Activated CD4-positive, alpha-beta memory T cell treated with anti-CD3 and anti-CD28 coated beads for 36 hours (primary cell): ENCODE measurements at places on chromosomes 4 and X. TPM values are rescaled to one million over a fixed set of nuclear protein-coding genes. Genes with fewer than 3 reads are reported as not detected.

The PPP1R3F gene
- total RNA-seq, result 8.1 TPM

The MID1 gene
- total RNA-seq, result 0.27 TPM

The NFKB1 gene
- 122 TPM for total RNA-seq

The SLC7A11 gene
- total RNA-seq, result 3.4 TPM

GRCh38 chrX:153774576-153775292 lies 6.1 kb upstream of the SRPK3 start:
- H3K36me3 ChIP-seq, result no peaks in the 10 kb centered on the region
- peaks cover 2% of the 10 kb centered on the region for H3K27me3 ChIP-seq
- DNase-seq, result no peak

GRCh38 chr4:661881-662761 lies 12.0 kb downstream of the ATP5ME start:
- peaks cover 5% of the 10 kb centered on the region for H3K36me3 ChIP-seq
- H3K4me1 ChIP-seq, result peaks cover 12% of the 10 kb centered on the region
- no peak overlapping the region for H3K27ac ChIP-seq
- H3K4me3 ChIP-seq, result peak overlapping the region; percentile 74
- no peaks in the 10 kb centered on the region for H3K27me3 ChIP-seq
- DNase-seq, result no peak

DNA sequence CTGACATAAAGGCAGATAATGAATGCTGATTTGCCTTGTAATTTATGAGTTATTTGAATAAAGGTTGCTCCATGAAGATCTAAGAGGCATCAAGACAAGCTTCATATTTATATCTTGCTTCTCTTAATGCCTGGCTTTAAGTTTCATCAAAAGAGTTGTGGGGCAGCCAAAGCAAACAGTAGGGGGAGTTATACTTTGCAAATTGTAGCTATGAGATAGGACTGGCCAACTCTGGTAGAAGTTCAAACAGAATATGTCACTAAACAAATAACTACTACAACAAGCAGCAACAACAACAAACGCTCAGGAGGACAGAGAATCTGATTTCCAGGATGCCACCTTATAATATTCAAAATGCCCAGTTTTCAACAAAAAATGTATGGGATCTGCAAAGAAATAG lies 69.1 kb upstream of the PLAC1 start:
- H3K4me1 ChIP-seq, result no peaks in the 10 kb centered on the region
- H3K4me3 ChIP-seq, result no peak overlapping the region
- H3K27me3 ChIP-seq, result no peaks in the 10 kb centered on the region

DNA sequence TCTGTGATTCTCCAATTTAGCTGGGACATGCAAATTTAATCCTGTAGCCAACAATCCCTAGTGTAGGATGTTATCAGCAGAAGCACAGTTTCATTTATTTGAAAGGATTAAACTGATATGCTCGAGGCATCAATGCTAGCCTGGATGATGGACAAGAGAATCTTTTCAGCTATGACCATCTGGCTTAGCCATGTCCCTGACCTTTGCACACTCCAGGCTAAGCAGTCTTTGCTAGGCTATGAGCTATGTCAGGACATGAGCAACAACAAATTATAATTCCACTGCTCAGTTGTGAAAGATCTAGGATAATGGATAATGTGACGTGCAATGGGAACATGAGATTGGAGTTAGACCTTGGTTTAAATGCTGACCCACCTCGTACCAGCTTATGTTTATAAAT lies 32.0 kb downstream of the NPY1R start:
- no peaks in the 10 kb centered on the region for H3K4me1 ChIP-seq
- H3K36me3 ChIP-seq, result no peaks in the 10 kb centered on the region
- H3K27ac ChIP-seq, result no peak overlapping the region
- no peak for DNase-seq
- no peaks in the 10 kb centered on the region for H3K27me3 ChIP-seq

The HELT gene
- not detected for total RNA-seq

The BANK1 gene
- total RNA-seq, result not detected

GRCh38 chrX:74490247-74490646 lies 69.0 kb downstream of the SLC16A2 start:
- no peaks in the 10 kb centered on the region for H3K36me3 ChIP-seq
- H3K27me3 ChIP-seq, result no peaks in the 10 kb centered on the region
- no peak overlapping the region for H3K4me3 ChIP-seq
- H3K4me1 ChIP-seq, result no peaks in the 10 kb centered on the region
- H3K27ac ChIP-seq, result no peak overlapping the region
- no peak for DNase-seq

DNA sequence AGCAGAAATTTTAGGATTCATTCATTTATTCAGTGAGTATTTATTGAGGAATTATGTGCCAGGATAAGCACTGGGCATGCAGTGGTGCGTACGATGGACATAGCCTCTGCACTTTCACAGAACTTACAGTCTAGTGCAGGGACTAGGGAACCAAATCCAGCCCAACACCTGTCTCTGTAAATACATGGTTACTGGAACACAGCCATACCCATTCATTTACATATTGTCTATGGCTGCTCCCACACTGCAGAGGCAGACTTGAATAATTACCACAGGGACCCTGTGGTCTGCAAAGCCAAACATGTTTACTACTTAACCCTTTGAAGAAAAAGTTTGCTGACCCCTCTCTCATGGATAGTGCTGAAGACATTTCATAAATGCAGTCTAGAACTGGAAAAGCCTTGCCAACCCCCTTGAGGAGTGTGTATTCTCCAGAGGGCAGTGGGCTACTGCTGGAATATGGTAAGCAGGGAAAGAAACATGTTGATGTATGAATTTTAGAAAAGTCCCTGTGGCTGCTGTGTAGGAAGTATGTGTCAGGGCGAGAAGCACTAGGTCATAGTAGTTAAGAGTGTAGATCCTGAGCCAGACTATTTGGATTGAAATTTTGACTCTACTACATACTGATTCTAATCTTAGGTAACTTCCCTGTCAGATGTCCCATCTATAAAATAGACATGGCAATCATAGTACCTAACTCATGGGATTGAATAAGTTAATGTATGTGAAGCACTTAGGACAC lies 75.5 kb downstream of the GALNT7 start:
- H3K36me3 ChIP-seq, result no peaks in the 10 kb centered on the region
- peaks cover 26% of the 10 kb centered on the region for H3K4me1 ChIP-seq
- no peak for DNase-seq
- no peak overlapping the region for H3K27ac ChIP-seq
- H3K27me3 ChIP-seq, result no peaks in the 10 kb centered on the region

DNA sequence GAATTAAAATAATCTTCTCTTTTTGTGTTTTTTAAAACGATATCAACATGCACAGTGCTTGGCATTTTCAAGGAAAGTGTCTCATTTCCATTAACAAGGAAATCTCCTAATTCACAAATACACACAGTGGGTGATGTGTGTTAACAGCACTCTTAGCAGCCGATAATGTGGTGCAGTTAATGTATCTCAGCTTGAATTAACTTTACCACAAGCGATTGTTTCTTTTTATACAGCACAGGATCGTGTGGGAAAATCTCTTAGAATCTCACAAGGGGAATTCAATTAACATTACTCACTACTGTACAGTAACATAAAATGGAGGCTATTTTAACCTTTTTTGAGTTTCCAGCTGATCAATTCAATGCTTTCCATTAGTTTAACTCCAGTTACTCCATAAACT lies 1841.9 kb downstream of the STIM2 start:
- no peak for DNase-seq
- no peaks in the 10 kb centered on the region for H3K36me3 ChIP-seq
- no peak overlapping the region for H3K4me3 ChIP-seq

DNA sequence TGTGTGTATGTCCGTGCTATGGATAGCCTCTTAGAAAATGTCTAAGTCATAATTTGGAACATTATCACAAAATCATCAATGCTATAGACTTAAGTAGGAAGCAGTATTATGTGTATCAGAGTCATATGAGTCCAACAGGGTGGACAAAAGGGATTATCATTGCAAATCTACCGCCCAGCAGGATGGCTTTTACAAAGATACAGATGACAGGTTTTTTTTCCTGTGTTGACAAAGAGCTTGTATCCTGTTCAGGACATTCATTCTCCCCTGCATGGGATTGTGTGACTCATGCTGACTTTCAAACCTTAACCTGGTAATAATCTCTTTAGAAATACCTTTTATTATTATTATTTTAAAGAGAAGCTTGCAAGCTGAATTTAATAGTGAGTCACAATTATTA lies 310.3 kb upstream of the GNPDA2 start:
- no peaks in the 10 kb centered on the region for H3K36me3 ChIP-seq
- no peaks in the 10 kb centered on the region for H3K4me1 ChIP-seq
- no peaks in the 10 kb centered on the region for H3K27me3 ChIP-seq
- no peak for DNase-seq

The CDKL2 gene
- 1.1 TPM for total RNA-seq

GRCh38 chr4:143667461-143667860 lies 33.0 kb downstream of the FREM3 start:
- H3K27ac ChIP-seq, result no peak overlapping the region
- H3K36me3 ChIP-seq, result peaks cover 5% of the 10 kb centered on the region
- H3K27me3 ChIP-seq, result no peaks in the 10 kb centered on the region

GRCh38 chr4:110840221-110840654 lies 217.4 kb upstream of the PITX2 start:
- H3K4me1 ChIP-seq, result no peaks in the 10 kb centered on the region
- H3K4me3 ChIP-seq, result no peak overlapping the region
- no peak for DNase-seq
- no peaks in the 10 kb centered on the region for H3K27me3 ChIP-seq

DNA sequence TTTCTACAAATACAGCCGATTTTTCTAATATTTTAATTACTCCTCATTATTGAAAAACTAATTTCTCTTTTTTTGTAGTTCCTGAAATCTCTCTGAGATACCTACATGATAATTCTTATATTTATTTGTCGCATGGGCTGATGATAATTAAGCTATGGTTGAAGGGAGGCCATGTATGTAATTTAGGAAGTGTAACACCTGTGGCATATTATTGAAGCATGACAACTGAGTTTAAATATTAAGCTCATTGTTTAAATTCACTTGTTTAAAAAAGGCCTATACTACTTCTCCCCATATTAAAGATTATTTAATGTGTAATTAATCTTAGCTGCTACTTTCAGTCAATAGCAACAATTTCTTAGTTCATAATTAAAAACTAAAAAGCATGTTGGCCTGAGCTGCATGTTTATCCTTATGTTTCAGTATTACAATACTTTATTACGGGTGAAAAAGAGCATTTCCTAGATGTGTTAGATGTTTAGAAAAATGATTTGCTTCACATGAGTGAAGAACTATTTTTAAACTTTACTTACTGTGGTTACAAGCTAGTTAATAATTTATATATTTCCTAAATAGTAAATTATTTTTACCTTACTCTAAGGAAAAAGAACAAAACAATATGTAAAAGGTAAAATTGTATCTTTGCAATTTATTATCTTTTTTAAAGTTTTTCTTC lies 122.4 kb downstream of the RAP1GDS1 start:
- no peak overlapping the region for H3K4me3 ChIP-seq
- H3K27me3 ChIP-seq, result no peaks in the 10 kb centered on the region
- H3K4me1 ChIP-seq, result no peaks in the 10 kb centered on the region
- no peak overlapping the region for H3K27ac ChIP-seq
- peaks cover 7% of the 10 kb centered on the region for H3K36me3 ChIP-seq
- no peak for DNase-seq

GRCh38 chrX:153934148-153934761 lies 582 bp downstream of the NAA10 start:
- peaks cover 7% of the 10 kb centered on the region for H3K36me3 ChIP-seq
- no peak for DNase-seq
- peaks cover 34% of the 10 kb centered on the region for H3K4me1 ChIP-seq
- peak overlapping the region; percentile 74 for H3K27ac ChIP-seq
- no peaks in the 10 kb centered on the region for H3K27me3 ChIP-seq

The INPP4B gene
- 64.9 TPM for total RNA-seq

DNA sequence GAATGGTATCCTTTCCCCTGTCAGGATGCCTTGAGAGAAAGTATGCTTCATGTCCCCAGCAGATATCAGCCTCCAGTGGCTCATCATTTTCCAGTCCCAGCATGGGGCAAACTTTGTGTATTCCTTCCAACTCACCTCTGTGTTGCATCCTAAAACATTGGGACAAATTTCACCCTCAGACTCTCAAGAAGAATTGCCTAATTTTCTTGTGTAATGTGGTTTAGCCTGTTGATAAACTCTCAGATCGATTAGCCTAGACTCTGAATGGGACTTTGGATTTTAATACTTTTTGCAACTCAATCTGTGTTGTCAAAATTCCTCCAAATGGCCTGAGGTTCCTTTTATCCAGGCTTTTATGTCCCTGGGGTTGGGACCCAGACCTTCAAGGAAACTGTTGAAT lies 805.3 kb downstream of the C4orf33 start:
- H3K27ac ChIP-seq, result no peak overlapping the region
- no peak for DNase-seq
- no peak overlapping the region for H3K4me3 ChIP-seq
- no peaks in the 10 kb centered on the region for H3K4me1 ChIP-seq

The NIPAL1 gene
- 1.9 TPM for total RNA-seq

The MSX1 gene
- total RNA-seq, result 0.12 TPM

DNA sequence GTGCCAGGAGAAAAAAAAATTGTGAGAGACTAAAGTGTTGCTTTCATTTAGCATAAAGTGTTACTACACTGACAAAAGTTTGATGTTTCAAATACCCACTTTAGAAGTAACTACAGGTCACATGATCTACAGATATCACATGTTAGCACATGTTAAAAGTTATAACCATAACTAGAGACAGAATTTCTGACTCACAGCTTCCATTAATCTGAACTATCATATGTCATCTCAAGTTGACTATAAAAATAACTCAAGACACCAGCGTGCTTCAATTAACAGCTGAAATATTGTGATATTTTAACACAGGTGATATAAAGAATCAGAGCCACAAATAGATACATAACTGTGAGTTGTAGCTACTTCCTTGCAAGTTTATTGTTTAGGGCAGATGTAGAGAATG lies 591.5 kb upstream of the PITX2 start:
- H3K27me3 ChIP-seq, result no peaks in the 10 kb centered on the region
- no peak for DNase-seq
- H3K4me3 ChIP-seq, result no peak overlapping the region
- no peak overlapping the region for H3K27ac ChIP-seq

- no peak overlapping the region for H3K27ac ChIP-seq
- H3K4me3 ChIP-seq, result peak overlapping the region; percentile 43
- DNase-seq, result no peak
- H3K27me3 ChIP-seq, result peaks cover 28% of the 10 kb centered on the region
- peaks cover 17% of the 10 kb centered on the region for H3K4me1 ChIP-seq
Observed at GRCh38 chrX:125202591-125203248, 117.0 kb upstream of the TEX13C start.

The CLDN22 gene
- not detected for total RNA-seq

GRCh38 chrX:133542476-133542875 lies 127.2 kb upstream of the GPC4 start:
- no peak for DNase-seq
- H3K27ac ChIP-seq, result no peak overlapping the region
- H3K4me1 ChIP-seq, result no peaks in the 10 kb centered on the region
- H3K27me3 ChIP-seq, result no peaks in the 10 kb centered on the region

The F8 gene
- 7.5 TPM for total RNA-seq

- peaks cover 40% of the 10 kb centered on the region for H3K4me1 ChIP-seq
- H3K27me3 ChIP-seq, result no peaks in the 10 kb centered on the region
- H3K4me3 ChIP-seq, result no peak overlapping the region
- DNase-seq, result no peak
- H3K36me3 ChIP-seq, result peaks cover 35% of the 10 kb centered on the region
Observed at GRCh38 chr4:142243255-142243654, 602.8 kb downstream of the INPP4B start.
